CD4-positive, alpha-beta T cell treated with Interleukin-1 beta for 1 hour (primary cell): ENCODE measurements at places on chromosomes 7 and 10.

- DNase-seq, result no peak
Observed at GRCh38 chr7:96241855-96242254, 80.0 kb downstream of the SLC25A13 start.

DNA sequence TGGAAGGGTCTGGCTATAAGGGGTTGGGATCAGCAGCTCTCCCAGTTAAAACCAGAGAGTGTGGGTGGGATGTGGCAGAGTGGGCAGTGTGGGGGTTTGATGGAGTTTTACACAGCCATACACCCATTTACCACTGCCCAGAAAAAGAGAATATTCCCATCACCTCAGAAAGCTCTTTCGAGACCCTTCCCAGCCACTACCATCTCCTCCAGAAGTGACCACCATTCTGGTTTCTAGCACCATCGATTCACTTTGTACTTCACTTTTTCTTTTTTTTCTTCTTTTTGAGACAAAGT, 15.5 kb downstream of the BAG3 start:
- no peak for DNase-seq

GRCh38 chr7:12685550-12685949, 1.9 kb upstream of the ARL4A start:
- DNase-seq, result peak; percentile 56

DNA sequence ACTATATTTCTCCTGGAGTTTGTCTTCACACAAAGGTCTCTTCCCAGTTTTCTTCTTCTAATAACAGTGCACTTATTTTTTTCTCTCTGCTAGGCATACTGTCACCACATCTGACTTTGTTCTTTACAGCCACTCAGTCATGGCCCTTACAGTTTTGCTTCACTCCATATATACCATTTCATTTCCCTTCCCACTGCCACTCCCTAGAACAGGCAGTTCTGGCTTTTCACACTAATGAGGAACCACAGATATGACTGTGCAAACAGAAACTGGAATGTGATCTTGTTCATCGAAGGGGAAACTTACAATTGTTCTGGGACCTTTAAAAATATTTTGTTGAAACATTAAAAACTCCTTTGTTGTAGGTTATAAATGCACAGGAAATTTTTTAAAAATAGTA, 67.3 kb downstream of the EPDR1 start:
- no peak for DNase-seq

DNA sequence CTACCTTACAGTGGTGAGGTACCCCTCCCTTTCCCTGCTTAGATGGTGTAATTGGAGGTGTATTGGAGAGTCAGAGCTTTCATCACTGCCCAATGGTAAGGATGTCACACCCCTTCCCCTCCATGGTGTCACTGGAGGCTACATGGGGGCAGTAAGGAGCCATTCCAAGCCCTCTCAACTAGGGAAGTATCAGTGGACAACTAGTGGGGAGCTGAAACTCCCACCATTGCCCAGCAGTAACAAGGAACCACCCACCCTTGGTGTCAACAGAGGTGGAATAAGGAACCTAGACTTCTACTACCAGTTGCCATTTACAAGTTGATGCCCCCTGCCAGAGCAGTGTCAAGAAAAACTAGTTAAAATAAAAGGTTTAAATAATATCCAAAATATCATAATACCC, 2.8 kb upstream of the HIBADH start:
- no peak for DNase-seq

GRCh38 chr10:13390604-13391522, 42.8 kb upstream of the SEPHS1 start:
- no peak for DNase-seq

GRCh38 chr7:47103498-47104205, 478.3 kb downstream of the TNS3 start:
- DNase-seq, result no peak

DNA sequence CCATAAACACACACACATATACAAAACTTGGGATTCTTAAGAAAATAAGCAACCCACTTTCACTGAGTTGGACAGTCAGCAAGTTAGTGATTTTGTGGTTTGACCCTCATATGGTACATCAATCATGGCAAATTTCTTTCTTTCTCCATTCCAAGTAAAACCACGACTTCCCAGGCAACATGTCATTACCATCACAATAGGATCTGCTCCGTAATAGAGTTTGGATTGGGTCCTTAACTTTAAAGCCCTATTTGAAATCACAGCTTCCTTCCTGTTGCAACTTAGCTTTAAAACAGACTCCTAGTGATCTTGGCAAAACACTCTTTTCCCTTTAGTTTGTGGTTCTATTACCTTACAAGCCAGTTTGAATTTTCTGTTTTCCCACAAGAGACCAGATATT, 483.6 kb downstream of the INHBA start:
- no peak for DNase-seq

GRCh38 chr10:95122736-95123135, 53.4 kb upstream of the CYP2C8 start:
- no peak for DNase-seq

- no peak for DNase-seq
Observed at GRCh38 chr7:100466653-100467605, 2.9 kb upstream of the SPACDR start.

DNA sequence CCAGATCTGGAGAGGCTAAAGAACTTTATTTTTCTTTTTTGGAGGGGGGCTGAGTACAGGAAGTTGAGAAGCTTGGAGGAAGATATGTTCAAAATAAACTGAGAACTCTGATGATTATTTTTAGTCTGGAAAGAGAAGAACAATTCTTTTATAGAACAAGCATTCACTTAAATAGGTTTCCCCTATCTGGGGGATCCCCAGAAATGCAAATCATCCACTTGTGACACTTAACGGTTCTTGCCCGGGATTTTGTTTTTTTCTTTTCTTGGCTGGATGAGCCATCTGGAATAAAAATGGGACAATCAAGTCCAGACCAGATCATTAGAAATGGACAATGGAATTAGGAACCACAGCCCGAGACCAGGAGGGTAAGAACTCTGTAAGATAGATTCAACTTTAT, 95.9 kb upstream of the EGR2 start:
- DNase-seq, result no peak

DNA sequence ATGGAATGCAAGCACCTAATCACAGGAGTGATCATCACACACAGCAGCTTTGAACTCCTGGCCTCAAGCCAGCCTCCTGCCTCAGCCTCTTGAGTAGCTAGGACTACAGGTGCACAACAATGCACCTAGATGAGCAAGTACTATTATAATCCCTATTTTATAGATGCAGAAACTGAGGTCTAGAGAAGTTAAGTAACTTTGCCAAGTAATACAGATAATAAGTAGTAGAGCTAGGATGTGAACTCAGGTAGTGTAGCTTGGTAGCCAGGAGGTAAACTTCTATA, 33.7 kb downstream of the DNAJC12 start:
- no peak for DNase-seq

GRCh38 chr7:43679210-43680068, 49.9 kb downstream of the COA1 start:
- DNase-seq, result no peak

GRCh38 chr7:112939574-112940313, 146.9 kb downstream of the GPR85 start:
- peak; percentile 99 for DNase-seq

- no peak for DNase-seq
Observed at GRCh38 chr7:117140921-117141320, 181.9 kb downstream of the WNT2 start.

DNA sequence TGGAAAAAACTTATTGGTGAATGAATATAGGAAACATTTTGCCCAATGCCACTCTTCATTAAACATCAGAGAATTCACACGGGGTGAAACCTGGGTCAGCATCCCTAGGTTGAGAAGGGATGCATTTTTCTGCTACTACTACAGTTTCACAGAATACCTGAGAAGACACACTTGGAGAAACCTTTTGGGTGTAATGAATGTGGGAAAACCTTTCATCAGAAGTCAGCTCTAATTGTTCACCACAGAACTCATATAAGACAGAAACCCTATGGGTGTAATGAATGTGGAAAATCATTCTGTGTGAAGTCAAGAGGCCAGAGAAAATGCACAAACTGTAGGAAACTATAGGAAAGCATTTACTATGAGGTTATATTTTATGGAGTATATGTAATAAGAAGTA, 24.9 kb downstream of the ZNF37A start:
- DNase-seq, result no peak

DNA sequence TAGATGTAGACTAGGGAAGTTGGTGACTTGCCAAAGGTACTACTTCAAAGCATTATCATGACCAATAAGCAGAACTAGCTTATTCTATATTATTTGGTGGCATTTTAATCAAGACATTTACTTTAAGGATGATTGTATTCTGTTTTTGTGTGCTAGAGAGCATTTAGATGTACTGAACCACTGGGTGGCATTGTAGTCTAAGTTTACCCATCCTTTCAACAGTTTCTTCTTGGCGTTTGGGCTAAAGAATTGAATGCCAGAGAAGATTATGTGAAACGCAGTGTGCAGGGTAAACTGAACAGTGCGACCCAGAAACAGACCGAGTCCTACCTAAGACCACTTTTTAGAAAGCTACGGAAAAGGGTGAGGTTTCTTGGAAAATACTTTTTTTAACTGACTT, 26.8 kb downstream of the PRPF18 start:
- DNase-seq, result no peak

DNA sequence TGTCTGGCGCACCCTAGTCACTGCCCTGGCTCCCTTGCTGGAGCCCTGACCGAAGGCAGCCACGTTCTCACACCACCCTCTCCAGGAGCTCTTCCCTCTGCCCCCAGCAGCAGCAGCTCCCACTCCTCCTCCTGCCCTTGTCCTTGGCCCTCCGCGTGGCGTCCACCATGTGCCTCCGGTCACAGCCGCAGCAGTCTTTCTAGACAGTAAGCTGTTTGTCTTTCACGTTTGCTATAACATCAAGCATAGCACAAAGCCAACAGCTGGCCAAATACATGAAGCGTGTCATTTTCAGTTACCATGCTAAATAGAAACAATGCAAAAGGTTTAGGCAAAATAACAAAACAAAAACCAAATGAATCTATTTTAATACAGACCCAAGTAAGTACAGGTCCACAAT, 3.3 kb downstream of the PITRM1 start:
- DNase-seq, result no peak

GRCh38 chr10:105949721-105950120, 1214.8 kb downstream of the SORCS1 start:
- no peak for DNase-seq

DNA sequence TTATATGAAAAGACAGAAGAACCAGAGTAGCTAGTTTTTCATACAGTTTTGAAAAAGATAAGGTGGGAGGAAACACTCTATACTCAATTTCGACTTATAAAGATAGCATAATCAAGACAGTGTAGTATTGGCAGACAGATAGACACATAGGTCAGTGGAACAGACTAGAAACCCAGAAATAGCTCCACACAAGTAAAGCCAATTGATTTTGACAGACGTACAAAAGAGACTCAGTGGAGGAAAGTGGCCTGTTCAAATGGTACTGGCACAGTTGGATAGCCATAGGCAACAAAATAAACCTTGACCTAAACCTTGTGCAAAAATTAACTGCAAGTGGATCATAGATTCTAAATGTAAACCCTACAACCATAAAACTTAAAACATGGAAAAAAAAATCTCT, 46.8 kb downstream of the MAPK8 start:
- no peak for DNase-seq

GRCh38 chr10:49141541-49142332, 7.9 kb upstream of the FAM170B start:
- DNase-seq, result no peak

- no peak for DNase-seq
Observed at GRCh38 chr7:157046681-157047080, 36.2 kb upstream of the MNX1 start.

GRCh38 chr7:9204571-9204970, 771.2 kb downstream of the NXPH1 start:
- DNase-seq, result no peak

DNA sequence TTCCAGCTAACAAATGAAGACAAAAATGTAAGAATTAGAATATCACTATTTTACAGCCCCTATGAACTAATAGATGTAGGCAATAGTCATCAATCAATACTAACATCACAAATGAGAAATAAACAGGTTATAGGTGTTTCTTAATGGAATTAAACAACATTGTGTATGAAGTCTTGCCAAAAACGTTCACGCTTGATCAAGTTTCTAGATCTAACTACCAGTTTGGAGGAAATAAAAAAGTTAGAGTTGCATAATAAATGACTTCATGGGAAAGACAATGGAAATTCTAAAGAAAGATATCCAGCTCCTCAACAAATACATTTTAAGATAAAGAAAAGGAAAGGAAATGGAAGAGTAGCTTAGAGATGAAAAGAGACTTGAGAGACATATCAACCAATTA, 19.7 kb downstream of the TAC1 start:
- DNase-seq, result no peak

DNA sequence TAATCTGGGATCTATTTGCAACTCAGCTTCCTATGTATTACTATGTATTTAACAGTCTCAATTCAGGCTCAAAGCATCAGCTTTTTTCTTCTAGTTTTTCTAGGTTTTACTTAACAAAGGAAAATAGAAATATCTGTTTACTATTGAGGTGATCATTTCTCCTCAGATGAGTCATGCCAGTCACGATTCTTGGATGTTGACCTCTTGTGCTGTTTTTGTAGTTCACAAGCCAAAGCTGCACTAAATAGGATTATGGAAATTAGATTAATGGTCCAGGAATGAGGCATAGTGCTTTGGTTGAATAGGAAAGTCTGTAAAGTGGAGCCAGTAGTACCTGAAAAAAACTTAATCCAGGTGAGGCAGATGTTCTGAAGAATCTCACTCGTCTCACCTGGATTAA, 198.3 kb upstream of the KAT6B start:
- no peak for DNase-seq

DNA sequence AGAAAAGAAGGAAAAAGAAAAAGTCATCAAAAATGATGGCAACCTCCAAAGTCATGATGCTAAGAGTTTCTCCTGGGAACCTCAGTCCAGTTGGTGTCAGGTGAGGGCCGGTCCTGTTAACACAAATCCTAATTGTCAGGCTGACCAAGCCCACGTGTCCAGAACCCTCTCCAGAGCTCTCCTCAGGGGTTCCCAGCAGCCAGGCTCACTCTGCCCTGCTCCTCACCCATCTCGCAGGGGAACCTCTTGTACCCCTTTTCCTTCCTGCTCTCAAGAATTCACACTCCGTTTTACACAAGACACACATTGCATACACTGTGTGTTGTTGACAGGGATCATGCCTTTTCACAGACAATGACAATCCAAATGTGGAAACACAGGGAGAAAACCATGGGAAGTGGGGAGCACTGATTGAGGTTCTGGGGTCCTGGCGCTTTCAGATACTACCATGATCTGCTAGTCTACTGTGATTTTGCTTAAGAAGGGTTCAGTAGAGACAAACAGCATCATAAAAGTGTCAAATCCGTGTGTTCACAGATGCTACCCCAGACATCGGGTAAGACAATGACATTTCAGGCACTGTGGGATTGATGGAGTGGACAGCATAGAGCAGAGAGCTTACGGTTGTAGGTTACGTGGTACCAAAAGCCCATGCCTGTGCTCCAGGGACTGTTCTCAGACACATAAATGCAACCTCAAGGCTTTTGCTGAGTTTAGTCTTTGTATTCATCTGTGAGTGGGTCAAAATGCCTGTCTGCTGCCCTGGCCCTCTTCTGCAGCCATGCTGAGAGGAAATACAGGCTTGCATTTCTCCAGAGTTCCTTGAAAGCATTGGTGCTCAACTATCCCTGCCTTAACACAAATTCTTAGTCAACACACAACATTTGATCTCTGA, 16.0 kb downstream of the IL2RA start:
- DNase-seq, result no peak
